Hepatocyte (in vitro differentiated cells): ENCODE measurements at places on chromosomes 16 and 17. TPM values are rescaled to one million over a fixed set of nuclear protein-coding genes. Genes with fewer than 3 reads are reported as not detected.

DNA sequence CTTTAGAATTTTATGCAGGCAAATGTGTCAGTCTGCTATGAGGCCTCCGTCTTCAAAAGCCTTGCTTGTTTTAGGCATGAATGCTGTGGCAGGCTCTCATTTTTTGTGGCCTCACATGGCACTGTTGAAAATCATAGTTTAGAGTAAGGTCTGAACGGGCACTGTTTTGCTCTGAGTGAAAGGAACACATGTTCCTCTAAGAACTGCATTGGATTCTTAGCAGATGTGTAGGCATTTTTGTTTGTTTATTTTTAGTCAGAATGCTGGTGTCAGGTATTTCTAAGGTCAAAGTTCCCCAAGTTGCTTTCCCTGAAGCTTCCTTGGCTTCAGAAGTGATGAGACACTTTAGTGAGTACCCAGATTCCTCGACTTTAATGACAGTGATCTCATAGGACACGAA lies 173.7 kb downstream of the HS3ST3B1 start:
- DNase-seq: no peak

GRCh38 chr16:24876231-24876630 lies 30.5 kb downstream of the SLC5A11 start:
- DNase-seq: no peak

- DNase-seq: no peak
These were observed 22.6 kb upstream of the ITGA3 start for GRCh38 chr17:50033316-50033715.

DNA sequence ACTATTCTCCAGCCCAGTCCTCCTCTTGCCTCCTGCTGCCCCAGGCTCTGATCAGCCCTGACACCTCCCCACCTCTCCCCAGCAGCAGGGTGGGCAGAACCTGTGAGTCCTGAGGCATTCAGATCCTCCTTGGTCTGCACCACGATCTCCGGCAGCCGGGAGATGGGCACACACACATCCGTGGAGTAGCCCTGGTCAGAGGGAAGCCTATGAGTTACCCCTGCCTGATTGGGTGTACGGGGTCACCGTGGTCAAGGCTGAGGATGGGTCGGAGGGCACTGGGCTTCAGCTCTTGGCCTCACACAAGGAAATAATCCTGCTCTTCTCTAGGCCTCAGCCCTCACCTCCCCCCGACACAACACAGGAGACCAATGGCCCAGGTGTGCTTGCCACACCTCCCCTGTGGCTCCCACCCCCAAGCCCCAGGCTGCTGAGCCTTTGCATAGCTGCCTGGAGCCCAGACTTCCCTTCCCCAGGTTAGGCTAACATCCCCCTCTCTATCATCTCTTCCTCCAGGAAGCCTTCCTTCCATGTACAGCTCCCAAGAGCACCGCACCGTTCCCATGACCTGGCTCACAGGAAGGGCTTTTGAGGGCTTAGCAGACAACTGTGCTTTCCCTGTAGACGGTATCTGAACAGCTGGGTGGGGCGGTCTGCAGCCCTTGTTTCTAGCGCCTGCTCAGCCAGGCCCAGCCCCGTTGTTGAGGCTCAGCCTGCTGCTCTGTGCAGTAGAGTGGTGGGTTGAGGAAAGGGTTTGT lies 3.7 kb downstream of the LDHD start:
- peak; percentile 50 for DNase-seq

BFAR gene
- 76.9 and 98.9 TPM in 2 replicates for total RNA-seq
